ENCODE measurements at places on chromosomes 3 and 15.

- no peak for DNase-seq
These were observed 2.8 kb downstream of the FYCO1 start for GRCh38 chr3:45992821-45993221.

GRCh38 chr3:55169608-55170072, 241.8 kb upstream of the LRTM1 start:
- DNase-seq, result no peak

DNA sequence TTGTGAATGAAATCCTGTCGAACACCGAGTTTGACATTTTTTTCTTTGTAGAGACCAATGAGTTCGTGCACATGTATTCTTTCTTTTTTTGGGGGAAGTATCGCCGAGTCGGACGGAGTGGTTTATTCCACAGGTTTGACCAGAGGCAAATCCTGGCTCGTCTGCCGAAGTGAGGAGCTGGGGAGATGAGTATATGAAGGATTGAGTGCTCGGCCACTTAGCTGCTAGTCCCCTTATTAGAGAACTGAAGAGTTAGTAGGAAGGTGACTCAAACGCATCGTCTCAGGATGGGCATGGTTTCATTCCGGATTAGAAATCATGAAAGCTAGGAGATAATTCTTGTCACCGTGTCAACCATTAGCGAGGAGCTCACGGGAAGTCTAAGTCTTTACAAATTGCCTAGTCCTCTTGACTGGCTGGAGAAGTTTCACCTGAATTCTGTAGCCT, 154.7 kb upstream of the GOLIM4 start:
- DNase-seq, result no peak

- no peak for DNase-seq
These were observed 304.7 kb downstream of the SUCLG2 start for GRCh38 chr3:67349551-67350174.

- no peak for DNase-seq
These were observed 187.4 kb upstream of the LINGO1 start for GRCh38 chr15:77819851-77820728.

GRCh38 chr15:61376961-61377360, 147.9 kb upstream of the RORA start:
- no peak for DNase-seq

GRCh38 chr15:25177955-25178801, 223.4 kb downstream of the SNRPN start:
- DNase-seq, result no peak

DNA sequence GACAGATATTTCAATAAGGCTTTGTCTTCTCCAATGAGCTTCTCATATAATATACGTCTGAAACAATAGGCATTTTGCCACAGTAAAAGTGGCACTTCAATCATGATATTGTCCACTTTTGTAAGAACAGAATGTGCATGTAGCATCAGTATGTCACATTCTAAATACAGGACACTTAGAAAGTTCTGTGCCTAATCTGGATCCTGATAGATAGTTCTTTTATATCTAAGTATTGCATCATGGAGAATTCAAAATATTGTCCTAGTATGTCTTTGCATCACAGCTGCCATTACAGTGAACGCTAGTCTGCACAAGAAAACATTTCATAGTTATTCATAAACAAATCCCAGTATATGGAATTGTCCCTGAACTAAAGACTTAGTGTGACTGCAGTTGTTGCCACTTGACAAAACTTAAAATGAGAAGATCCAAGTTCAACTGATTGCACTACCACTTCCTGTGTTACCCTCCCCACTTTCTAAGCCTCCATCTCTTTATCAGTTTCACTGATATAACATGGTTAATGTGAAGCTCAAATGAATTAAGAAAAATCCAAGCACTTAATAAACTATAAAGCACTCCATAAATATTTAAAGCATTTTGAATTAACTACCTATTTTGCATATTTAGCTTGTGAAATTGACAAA, 19.6 kb downstream of the LRRFIP2 start:
- DNase-seq, result no peak
